ENCODE measurements at places on chromosomes 4 and X.

DNA sequence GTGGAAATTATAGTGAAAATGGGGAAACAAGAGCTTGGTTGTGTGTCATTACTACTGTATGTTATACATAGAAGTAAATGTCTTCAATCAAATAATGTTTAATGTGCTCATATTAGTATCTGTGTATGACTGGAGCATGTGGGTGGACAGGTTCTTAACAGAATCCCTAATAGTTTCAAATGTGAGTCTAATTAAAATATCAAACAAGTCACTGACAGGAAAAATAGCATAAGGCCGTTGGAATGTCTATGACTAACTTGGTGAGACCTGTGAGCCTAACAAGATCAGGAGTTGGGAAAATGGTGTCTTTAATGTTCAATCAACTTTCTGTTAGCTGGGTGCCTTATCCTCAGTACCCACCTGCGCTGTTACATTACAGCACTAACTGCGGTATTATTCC, 6.2 kb upstream of the CXCL3 start:
- DNase-seq: no peak

DNA sequence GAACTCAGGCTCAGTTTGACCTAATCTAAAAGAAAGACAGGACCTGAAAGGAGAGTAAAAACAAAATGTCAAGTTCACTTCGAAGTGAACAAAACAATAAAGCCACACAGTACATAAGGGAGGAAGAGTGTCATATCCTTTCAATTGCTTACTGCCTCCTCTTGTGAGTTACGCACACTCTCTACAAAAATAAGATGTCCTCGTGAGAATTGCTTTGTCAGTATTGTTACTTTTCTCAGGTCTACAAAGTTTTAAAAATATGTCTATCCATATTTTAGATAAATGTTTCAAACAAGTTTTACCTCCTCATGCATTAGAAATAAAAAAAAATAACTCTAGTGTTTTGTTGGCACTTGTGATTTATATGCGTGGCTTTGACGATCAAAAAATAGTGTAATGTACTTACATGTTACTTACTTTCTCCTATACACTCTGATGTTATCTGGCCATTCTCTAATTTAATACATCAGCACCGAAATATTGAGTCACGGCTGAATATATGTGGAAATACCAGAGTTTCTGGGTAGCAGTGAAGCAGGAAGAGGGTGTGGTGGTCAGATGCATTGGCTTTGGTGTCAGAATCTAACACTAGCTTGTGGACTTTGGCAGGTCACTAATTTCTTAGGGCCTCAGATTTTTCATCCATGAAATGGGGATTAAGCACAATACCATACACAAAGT, 8.1 kb upstream of the MRPL1 start:
- no peak for DNase-seq

- no peak for DNase-seq
Observed at GRCh38 chr4:138404251-138404650, 162.1 kb upstream of the SLC7A11 start.

DNA sequence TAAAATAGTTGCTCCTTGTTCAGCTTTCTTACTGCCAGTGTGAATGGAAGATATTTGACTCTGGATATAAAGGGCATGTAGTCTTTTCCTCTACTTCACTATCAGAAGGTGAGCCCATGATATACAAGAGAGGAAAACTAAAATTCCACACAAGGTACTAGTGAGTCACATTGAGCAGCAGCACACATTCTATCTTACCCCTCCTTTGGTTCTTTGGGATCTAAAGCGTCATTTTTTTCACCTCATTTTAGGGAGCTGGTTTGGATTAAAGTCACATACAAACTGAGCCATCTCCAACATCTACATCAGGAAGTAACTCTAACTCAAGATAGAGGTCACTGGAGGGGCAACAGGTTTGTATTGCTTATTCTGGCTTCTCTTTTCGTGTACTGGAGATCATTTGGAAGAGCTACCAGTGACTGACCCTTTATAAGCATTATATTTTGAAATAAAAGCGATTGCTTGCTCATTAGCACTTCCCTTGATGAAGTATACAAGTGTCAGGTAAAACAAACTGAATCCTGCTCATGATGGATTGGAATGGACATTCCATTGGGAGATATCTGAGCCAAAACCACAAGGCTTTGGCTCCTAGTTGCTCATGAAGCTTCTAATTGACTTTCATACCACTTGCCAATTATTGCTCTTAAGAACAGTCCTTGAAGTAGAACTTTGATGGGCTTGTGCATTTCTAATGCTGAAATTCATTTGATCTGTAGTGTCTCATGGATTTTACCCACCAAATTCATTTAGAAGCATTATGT, 124.1 kb downstream of the SPCS3 start:
- DNase-seq: no peak

- DNase-seq: no peak
Observed at GRCh38 chrX:24219320-24219719, 69.8 kb downstream of the ZFX start.

- no peak for DNase-seq
Observed at GRCh38 chr4:184823014-184823413, 2.8 kb downstream of the ACSL1 start.

GRCh38 chr4:87034527-87034926, 99.7 kb downstream of the AFF1 start:
- no peak for DNase-seq

All from T1000 (cell line).